ENCODE measurements at places on chromosomes 3 and 15.

GRCh38 chr3:183638101-183638852 is 2.9 kb downstream of the KLHL24 start:
- no peak for DNase-seq

DNA sequence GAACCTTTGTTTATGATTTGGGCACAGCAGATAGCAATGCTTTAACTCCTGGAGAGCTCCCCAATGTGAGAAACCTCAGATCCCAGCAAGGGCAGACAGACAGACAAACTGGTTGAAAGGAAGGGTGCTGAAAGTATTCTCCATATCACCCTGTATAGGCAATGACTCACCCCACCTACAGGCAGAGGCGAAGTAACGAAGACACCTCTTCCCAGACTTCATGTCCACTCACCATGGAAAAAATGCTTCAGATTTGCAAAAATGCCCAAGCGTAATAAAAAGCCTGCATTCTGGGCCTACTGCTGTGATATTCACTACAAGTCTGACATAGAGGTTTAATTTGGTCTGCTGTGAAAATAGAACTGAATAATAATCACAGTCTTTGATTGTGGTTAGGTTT is 50.5 kb downstream of the THBS1 start:
- no peak for DNase-seq

GRCh38 chr3:191020730-191021396 is 158.4 kb upstream of the GMNC start:
- no peak for DNase-seq

- no peak for DNase-seq
Measured at GRCh38 chr15:97750060-97750459, 210.4 kb upstream of the ARRDC4 start.

- no peak for DNase-seq
Measured at GRCh38 chr15:101445562-101446517, 43.7 kb downstream of the PCSK6 start.

- DNase-seq = no peak
Measured at GRCh38 chr3:193342551-193342950, 36.0 kb downstream of the ATP13A5 start.

GRCh38 chr3:134600206-134600605 is 50.6 kb downstream of the KY start:
- DNase-seq = no peak

DNA sequence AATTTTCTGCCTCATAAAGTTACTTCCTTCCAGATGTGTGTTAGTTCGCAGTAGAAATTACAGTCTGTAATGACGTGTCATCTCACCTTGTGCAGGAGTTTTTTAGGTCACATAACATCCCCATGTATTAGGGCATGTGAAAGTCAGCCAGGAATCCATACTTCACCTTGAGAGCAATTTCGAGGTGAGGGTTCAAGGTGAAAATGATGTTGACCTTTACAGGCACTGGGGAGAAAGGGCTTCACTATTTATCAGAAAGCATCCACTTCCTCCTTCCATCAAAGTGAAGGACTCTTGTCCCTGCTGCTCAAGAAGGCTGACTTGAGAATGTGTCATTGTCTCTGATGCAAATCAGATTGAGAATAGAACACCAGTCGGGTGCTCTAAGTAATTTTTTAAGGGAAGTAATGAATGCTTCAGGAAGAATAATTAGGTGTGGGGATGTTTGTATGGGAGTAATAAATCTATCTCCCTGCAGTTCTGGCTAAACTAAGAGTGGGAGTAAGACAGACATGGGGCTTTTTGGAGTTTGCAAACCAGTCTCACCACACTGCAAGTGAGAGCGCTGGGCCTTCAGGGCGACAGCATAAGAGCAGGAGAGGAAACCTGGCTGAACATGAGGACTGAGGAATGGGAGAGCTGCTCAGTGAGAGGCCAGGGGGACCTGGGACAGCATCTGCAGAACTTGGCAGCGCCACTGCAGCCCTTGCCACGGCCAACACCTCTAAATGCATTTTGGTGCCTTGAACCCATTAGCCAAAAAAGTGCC is 85.9 kb upstream of the IL12A start:
- no peak for DNase-seq

Data from NCI-H1417 treated with DMSO at 0.1 percent for 48 hours (cell line).